ENCODE measurements at places on chromosomes 6 and 20.

DNA sequence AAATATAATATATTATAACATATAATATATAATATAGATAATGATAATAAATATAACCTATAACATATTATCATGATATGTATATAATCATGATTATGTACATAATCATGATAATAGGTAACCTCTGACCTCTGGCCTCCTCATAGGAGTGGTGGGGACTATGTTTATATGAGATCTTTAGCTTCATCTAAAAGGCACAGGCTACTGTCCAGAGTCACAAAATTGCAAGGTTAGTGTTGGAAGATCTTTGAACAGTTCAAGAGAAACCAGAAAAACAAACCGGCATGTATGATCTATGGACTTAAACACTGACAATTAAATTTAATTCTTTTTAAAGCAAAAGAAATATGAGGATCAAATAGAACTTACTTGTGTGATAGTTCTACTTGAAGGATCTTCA lies 55.7 kb upstream of the TINAG start:
- no peak for DNase-seq

DNA sequence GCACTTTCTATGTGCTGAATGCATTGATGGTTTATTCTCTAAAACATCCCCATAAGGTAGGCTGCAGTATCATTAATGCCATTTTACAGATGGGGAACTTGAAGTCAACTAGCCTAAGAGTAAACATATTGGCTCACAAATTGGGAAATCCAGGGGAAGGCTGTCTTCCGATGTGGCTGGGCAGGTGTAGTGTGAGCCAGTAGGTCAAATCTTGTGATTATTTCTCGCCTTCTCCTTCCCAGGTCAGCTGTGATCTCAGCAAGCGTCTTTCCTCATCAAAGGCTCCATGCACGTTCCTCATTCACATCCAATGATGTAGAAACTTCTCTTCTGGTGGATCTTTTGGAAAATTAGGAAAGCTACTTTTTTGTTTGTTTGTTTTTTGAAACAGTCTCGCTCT lies 94.1 kb upstream of the SHLD1 start:
- DNase-seq, result no peak

DNA sequence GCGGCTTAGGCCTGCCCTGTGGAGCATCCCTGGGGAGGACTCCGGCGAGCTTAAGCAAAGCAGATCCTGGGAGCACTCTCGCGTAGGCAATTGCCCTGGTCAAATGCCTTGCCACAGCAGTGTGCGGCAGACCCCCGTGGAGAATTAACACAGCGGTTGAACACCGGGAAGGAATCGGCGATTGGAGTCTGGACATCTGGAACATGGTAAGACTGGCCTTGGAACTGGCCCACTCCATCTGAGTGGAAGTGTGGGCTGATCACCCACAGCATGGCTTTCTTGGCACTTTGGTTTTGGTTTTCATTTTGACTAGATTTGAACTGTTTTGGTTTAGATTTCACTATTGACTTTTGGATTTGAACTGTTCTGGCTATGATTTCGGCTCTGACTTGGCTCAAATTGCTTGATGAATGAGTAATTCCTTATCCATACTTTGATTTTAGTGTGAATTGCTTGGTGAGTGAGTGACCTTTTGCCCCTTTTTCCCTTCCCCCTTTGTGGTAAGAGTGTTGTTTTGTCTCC lies 300.7 kb downstream of the RNGTT start:
- DNase-seq, result no peak

DNA sequence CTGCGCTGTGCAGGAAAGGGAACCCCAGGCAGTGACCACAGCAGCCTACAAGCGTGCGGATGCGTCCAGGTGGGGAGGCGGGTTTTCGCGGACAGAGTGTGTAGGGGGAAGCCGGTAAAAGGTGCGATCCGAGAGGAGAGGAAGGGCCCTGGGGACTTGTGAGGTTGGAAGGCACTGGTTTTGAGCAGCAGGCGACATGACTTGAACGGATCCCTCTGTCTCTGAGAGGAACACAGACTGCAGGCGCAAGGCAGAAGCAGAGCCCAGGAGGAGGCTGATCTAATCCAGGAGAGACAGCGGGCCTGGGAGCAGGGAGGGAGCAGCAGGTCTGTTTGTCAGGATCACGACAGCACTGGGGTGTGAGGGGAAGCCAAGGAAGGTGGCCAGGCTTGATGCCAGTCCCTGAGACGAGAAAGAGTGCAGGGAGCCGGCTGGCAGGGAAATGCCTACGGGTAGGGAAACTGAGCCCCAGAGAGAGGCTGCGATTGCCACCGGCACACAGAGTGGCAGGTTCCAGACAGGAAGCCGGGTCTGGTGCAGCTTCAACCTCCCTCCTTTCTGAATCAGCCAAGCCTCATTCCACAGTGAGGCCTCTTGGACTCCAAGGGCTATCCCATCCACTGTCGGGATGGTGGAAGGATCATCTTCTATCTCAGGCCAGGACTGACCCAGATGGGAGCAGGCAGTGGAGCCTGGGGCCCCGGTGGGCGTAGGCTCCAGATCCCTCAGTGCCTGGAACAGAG lies 57.1 kb downstream of the HNF4A start:
- no peak for DNase-seq

DNA sequence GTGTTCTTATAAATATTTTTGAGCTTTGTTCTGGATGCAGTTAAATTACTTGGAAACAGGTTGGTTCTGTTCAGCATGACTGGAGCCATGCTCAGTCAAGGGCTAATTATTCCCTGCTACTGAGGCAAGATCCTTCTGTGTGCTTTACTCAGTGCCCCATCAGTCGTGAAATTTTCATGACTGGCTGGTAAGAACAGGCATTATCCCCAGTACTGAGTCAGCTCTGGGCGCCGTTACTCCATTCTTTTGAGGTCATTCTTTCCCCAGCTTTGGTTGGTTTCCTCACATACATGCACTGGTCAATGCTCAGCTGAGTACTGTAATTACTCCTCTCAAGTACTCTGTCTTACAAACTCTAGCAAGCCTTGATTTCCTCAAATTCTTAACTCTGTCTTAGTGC lies 71.3 kb downstream of the CDKAL1 start:
- peak; percentile 72 for DNase-seq

DNA sequence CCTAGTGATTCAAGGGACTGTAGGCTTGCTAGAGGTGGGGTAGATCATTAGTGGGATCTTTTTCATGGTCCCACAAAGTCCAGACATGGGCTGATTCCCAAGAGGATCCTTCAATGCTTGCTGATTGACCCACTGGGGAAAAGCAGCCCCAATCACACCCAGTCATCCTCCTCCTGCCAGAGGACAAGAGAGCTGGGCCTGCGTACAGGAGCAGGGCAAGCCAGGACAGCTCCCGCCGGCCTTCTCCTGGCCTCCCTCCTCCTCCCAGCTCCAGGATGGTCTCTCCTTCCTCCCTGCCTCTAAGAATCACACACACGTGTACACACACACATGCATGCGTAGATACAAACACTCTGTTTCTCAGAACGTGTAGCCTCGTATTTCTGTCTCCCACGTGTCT lies 27.0 kb downstream of the KCNK15 start:
- DNase-seq, result no peak

GRCh38 chr6:87333591-87334181 lies 4.6 kb upstream of the GJB7 start:
- peak; percentile 22 for DNase-seq

Data from astrocyte (in vitro differentiated cells and primary cell).